ENCODE measurements at places on chromosomes 7 and 10. TPM values are rescaled to one million over a fixed set of nuclear protein-coding genes. Genes with fewer than 3 reads are reported as not detected.

The EFCAB10 gene
- not detected for total RNA-seq

The MYOZ1 gene
- not detected for total RNA-seq

The FRAT2 gene
- total RNA-seq, result 8.1 TPM

The GTPBP4 gene
- total RNA-seq, result 23.4 TPM

The AOAH gene
- total RNA-seq, result not detected

The PLXNA4 gene
- total RNA-seq, result 6.9 TPM

The AKR1E2 gene
- total RNA-seq, result 23.0 TPM

The RPS24 gene
- total RNA-seq, result 1,816 TPM

The RRP12 gene
- 6.8 TPM for total RNA-seq

The SMIM30 gene
- 52.6 TPM for total RNA-seq

The ZC3HAV1L gene
- 11.1 TPM for total RNA-seq

The CRYGN gene
- not detected for total RNA-seq

The MYH16 gene
- 0.22 TPM for total RNA-seq

The PRF1 gene
- total RNA-seq, result not detected

The TES gene
- total RNA-seq, result 78.0 TPM

The ANKRD1 gene
- 350 TPM for total RNA-seq

The SEPHS1 gene
- total RNA-seq, result 35.1 TPM

Data from lung microvascular endothelial cell (primary cell).